ENCODE measurements at places on chromosomes 11 and 22. TPM values are rescaled to one million over a fixed set of nuclear protein-coding genes. Genes with fewer than 3 reads are reported as not detected.

PANX1 gene
- 10.7 TPM for total RNA-seq

TBX10 gene
- total RNA-seq: not detected

SGSM1 gene
- total RNA-seq: 0.91 TPM

SLC22A9 gene
- total RNA-seq: not detected

KCNK4 gene
- total RNA-seq: 0.39 TPM
